ENCODE measurements at places on chromosomes 6 and 20.

DNA sequence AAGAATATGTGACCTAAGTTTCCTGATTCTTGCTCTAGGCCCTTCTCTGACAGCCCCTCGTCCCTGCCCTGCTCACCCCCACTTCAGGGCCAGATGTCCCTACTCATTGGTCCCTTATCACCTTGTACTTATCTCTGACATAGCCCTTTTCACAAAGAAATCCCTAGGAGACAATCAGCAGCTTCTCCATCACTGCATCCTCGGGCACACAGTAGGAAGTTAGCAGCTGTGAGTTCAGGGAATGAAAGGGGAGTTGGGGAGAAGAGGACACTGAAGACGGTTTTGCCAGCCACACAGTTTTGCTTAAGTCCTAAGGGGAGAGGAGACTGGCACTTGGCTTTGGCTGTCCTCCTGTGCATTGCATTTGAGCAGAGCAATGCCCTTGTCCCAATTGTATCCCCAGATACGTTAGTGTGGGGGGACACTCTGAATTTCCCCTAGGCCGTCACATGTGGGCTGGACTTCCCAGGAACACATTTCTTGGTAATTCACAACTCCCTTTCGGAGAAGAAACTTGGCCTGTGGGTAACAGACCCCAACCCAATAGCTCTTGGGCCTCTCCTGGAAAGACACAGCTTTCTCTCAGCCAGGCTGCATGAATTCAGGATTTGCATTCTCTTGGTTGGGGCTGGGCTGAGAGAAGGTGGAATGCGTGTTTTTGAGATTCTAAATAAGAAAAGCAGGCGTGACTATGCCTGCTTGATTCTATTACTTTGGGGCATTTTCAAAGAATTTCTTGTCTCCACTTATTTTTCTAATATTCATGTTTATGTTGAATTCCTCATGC, 177.6 kb downstream of the UST start:
- DNase-seq: no peak

- DNase-seq: no peak
Measured at GRCh38 chr6:100818066-100818465, 63.1 kb downstream of the ASCC3 start.

DNA sequence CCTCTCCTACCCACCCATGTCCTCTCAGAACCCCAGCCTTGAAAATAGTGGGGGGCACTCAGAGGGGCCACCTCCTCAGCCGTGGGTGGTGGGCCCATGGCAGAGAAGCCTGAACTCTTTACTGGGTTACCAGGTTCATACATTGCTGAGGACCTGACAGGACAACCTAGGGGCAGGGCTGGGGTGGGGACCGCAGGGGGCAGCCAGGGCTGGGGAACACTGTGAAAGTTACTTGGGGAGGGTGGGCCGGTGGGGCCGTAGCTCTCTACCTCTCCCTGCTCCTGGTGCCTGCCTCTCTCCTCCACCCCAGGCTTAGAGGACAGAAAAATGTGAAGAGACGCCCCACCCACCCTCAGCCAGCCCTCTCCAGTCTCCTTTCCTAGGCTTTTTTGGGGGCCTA, 15.4 kb downstream of the MDFI start:
- DNase-seq: no peak

DNA sequence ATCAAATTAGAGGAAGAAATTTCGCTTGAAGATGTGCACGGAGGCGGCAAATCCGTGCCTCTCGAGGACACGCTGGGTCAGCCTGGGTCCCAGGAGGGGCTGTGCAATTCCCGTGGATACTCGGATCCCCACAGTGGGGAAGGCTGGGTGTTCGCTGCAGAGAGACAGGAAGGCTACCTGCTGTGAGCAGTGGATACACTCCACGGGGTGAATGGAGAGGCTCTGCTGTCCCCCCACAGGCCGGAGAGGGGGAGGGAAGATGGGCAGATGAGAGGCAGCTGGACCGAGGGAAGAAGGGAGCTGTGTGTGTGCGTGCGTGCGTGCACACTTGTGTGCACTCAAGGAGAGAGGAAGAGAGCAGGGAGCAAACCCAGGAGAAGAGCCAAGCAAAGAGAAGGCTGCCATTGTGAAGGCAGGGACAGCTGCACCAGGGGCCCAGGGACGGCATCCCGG, 57.3 kb downstream of the SULF2 start:
- no peak for DNase-seq

DNA sequence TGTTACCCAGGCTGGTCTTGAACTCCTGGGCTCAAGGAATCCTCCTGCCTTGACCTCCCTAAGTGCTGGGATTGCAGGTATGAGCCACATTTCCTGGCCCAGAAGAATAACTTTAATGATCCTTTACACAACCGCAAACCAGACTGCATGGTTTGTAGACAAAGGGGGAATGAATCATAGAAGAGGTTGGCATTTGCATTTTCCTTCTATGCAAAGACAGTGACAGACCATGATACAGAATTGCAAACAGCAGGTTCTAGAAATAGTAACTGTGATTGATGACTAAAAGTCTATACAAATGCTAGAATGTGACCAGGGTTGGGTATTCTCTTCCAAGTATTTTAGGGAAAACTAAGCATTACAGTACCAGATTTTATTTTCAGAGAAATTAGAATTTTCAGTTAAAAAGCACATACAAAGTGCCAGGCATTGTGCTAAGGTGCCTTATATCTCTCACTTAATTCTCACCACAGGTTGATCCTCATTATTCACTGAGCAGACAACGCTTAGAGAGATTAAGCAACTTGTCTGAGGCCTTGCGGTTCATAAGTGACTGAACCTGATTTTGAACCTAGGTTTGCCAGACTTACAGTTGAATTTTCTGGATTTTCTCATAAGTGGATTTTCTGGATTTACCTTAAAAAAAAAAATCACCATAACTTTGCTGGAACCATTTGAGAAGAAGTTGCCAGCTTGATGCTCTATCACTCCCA, 146.6 kb downstream of the ZFAND3 start:
- DNase-seq: no peak

DNA sequence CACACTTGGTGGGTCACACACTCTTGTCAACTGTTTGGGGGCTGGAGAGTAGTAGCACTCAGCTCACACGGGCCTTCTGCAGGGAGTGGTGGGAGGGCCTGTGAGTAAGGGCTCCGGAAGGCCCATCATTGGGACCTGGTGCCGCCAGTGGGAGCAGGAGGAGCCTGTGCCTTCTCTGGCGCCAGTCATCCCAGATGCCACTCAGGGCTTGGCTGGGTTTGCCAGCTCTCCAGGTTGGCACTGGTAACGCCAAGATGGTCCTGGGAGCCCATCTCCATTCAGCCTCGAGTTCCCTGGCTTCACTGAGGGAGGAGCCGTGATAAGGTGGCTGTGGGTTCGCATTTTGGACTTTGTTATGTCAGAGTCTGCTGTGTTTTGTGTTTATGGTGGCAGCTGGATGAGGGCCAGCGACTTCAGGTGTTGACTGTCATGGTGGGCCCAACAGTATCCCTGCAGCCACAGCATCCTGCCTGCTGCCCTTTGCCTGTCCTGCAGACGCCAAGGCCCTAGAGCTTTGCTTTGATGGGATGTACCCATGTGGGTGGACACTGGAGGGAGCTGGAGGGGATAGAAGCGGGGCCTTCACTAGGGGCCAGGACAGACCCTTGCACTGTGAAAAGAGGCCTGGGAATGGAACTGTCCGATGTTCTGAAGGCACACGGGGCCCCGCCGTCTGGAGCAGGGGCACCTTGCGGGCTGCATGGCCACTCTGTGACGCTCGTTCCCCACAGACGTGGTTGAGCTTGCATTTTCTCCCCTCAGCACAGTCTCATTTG, 13.3 kb upstream of the DNAJC5 start:
- no peak for DNase-seq

DNA sequence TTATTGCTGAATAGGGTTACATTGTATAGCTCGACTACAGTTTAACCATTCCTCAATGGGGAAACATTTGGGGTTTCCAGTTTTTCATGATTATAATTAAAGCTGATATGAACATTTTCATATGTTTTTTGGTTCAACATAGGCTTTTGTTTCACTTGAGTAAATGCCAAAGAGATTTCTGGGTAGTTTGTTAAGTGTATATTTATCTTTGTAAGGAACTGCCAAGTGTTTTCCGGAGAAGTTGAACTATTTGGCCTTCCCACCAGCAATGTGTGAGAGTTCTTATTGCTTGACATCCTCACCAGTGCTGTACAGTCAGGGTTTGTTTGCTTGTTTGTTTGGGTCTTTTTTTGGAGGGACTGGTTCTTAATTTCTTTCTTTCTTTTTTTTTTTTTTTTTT, 83.7 kb upstream of the RALY start:
- DNase-seq: no peak

GRCh38 chr6:43393602-43394001, 24.2 kb upstream of the ZNF318 start:
- DNase-seq: no peak

GRCh38 chr6:6659600-6660327, 71.2 kb downstream of the LY86 start:
- no peak for DNase-seq

GRCh38 chr6:11343963-11344723, 111.7 kb upstream of the NEDD9 start:
- no peak for DNase-seq

- no peak for DNase-seq
Measured at GRCh38 chr6:159119791-159120190, 49.4 kb upstream of the FNDC1 start.

DNA sequence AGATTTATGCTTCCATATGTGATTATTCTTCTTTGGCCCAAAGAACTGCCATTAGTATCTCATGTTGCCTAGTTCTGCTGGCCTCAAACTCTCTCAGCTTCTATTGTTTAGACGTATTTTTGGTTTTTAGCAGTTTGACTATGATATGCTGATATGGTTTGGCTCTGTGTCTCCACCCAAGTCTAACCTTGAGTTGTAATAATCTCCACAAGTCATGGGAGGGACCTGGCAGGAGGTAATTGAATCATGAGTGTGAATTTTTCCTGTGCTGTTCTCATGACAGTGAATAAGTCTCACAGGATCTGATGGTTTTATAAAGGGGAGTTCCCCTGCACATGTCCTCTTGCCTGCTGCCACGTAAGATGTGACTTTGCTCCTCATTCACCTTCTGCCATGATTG, 96.7 kb upstream of the ARG1 start:
- DNase-seq: no peak

GRCh38 chr20:46931699-46932098, 37.1 kb downstream of the EYA2 start:
- no peak for DNase-seq

GRCh38 chr20:51019656-51020592, 3.0 kb downstream of the KCNG1 start:
- DNase-seq: no peak

DNA sequence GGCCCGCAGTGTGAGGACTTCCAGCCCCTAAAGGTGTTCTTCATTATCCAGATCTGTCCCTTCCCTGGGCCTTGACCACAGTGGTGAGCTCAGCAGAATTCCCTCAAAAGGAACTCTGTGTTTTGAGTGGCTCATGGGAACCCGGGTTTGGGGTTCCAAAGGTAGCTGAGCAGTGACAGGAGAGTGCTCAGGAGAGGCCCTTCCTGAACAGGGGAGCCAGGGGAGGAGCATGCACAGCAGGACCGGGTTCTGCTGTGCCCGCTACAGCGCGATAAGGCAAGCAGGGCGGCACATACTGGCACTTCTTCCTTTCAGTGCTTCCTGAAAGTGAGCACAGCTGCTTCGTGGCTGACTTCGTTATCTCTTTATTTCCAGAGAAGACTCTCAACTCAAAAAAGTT, 88.3 kb downstream of the SSR1 start:
- DNase-seq: no peak

DNA sequence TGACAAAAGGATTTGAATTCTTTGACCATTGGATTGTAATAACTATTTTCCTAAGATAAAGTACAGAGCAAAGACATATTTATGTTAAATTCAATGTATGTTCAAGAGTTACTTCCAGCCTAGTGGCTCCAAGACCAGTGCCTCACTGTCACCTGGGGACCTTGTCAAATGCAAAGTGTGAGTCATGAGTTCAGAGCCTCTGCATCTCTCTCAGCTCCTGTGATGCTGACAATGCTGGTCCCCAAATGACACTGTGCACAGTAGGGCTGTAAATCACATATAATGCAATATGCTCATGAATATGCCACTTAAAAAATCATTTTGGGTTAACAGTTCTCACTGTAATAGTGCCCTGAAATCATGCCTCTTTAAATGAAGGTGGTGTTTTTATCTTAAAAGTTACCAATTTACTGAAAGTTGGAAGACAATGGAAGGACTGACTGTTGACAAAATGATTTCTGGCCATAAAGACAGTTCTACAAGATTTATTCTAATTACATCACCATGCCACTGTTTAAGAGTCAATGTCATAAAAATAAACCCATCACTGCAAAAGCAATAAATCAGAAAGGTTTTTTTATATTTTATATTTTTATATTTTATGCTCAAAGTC, 62.1 kb downstream of the NRSN1 start:
- no peak for DNase-seq

GRCh38 chr20:20010639-20011500, 6.3 kb upstream of the NAA20 start:
- no peak for DNase-seq

- no peak for DNase-seq
Measured at GRCh38 chr20:9493803-9494202, 20.6 kb upstream of the LAMP5 start.

DNA sequence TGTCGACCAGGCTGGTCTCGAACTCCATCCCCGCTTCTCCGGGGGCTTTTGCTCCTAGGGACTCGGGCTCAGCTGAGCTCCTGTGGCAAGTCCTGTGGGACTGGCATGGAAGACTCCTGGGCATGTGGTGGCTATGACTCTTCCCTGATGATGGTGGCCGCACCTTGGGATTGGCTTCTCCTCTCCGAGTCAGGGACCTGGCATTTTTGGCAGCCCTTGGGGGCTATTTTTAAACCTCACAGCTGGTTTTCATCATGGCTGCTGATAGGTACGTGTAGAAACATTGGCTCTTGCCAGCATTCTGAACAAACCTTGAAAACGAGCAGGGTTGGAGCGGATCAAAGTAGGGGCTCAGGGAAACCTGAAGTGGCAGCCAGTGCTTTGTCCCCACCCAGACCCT, 54.1 kb downstream of the RBM38 start:
- DNase-seq: no peak

GRCh38 chr6:91266156-91266555, 679.3 kb upstream of the MAP3K7 start:
- no peak for DNase-seq

DNA sequence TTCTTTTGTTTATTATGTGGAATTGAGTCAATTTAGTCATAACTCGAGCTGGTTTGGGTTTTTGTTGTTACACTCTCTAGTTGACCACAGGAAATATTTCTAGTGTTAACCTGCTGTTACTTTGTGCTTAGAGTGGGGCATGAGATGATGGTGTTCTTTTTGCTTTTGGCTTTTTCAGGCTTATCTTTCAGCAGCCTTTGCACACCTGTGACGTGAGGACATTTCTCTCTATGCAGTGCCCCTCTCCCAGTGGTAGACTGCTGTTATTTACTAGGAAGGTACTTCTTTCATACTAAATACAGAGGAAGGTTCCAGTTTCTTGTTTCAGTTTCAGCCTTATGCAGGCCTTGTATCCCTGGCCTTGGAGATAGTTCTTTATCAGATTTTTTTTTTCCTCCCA, 766.8 kb upstream of the MAN1A1 start:
- DNase-seq: no peak

GRCh38 chr6:13302751-13303667, 25.3 kb downstream of the TBC1D7 start:
- DNase-seq: peak; percentile 29

GRCh38 chr20:1177680-1178079, 7.1 kb downstream of the TMEM74B start:
- DNase-seq: no peak

GRCh38 chr20:61895016-61895415, 170.7 kb downstream of the TAF4 start:
- DNase-seq: peak; percentile 50

Measured in posterior cingulate gyrus (tissue), 11 donors.